ENCODE measurements at places on chromosomes 12 and 14.

- DNase-seq: no peak
These were observed 117.2 kb downstream of the SAMD4A start for GRCh38 chr14:54683882-54684794.

DNA sequence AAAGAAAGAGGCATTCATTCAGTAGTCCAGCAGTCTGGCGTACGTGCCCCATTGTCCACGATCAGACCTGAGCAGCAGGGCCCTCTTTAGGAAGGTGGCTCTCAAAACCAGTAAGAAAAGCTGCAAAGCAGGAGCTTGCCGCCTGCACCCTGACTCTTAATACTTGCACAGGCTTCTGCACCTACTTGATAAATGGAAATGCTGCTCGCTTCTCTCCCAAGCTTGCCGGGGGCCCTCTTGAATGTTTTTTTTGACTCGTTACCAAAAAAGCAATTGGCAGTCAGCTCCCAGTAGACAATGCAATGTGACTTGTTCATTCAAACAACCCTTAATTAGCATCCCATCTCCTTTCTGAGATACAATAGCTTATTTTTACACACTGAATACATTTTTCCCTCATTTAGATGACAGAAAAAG lies 27.2 kb upstream of the PTPRB start:
- no peak for DNase-seq

- DNase-seq: no peak
These were observed 226.5 kb upstream of the SOX5 start for GRCh38 chr12:24175929-24176328.

- DNase-seq: no peak
These were observed 110.4 kb downstream of the KCNA5 start for GRCh38 chr12:5154091-5154490.

DNA sequence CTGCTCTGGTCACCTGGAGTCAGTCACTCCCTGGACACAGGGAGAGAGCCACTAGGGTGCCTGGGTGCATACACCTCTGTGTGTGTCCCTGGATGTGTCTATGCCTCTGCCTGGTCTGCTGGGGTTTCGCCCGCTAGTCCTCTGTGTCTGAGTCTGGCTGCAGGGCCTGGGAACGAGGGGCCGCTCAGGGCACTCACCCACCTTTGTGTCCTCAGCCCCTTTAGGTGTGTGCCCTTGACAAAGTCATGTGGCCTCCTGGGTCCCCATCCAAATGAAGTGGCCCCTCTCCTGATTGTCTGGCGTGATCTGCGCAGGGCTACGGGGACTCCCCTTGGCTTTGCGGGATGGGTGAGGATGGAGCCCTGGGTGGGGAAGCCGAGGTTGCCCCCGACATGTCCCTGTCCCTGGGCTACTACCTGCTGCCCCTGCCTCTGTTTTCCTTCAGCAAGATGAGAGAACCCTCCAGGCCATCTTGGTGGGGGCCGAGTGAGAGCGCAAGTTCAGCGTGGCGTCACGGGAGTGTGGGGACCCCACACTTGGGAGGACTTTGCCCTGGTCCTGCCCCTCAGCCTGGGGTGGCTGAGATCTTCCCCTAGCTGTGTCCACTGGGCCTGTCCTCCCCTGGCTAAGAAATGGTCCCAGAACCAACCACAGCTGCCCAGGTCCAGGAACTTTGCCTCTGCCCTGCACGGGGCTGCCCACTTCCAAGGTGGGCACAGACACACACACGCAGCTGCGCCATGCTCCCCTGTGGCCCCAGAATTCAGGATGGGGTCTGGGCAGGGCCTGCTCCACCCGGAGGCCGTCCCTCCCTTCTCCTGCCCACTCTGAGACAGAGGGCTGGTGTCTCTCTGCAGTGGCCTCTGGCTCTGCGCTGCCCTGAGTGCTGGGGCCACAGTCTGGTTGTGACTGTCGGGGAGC lies 2.7 kb upstream of the AHNAK2 start:
- DNase-seq: no peak

DNA sequence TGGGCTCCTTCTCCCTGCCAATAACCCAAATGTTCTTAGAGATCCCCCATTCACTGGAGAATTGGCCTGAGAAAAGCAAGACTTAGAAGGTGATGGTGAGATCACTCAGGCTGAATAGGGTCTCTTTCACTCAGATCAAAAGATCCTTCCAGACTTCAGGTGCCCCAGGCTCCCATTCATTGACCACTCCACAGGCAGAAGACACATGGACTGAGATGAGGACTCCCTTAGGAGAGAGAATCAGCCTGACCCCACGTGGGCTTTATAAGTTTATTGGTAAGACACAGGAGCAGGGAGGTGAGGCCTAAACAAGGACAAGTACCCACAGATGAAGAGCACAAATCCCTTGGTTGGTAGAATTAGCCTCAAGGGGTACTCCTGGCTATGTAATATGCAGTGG lies 6.1 kb upstream of the KRT72 start:
- no peak for DNase-seq

- no peak for DNase-seq
These were observed 694.2 kb downstream of the SLC6A15 start for GRCh38 chr12:84218406-84218805.

- no peak for DNase-seq
These were observed 49.8 kb downstream of the NTS start for GRCh38 chr12:85923767-85924331.

- DNase-seq: no peak
These were observed 5.1 kb downstream of the PAPLN start for GRCh38 chr14:73242357-73242901.

DNA sequence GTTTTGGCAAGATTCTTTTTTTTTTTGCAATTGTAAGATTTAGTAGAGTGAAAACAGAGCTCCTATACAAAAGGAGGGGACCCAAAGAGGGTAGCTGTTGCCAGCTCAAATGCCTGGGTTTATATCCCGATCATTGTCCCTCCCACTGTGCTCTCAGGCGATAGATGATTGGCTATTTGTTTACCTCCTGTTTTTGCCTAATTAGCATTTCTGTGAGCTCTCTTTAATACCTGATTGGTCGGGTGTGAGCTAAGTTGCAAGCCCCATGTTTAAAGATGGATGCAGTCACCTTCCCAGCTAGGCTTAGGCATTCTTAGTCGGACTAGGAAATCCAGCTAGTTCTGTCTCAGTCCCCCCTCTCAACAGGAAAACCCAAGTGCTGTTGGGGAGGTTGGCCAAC lies 1.9 kb downstream of the EXOC3L4 start:
- no peak for DNase-seq

- peak; percentile 37 for DNase-seq
These were observed at the start of gene RASSF8 for GRCh38 chr12:25958428-25959070. RASSF8 (plus strand) TSS chr12:25958682; CDS start chr12:26055344, 96,662 bp downstream.

DNA sequence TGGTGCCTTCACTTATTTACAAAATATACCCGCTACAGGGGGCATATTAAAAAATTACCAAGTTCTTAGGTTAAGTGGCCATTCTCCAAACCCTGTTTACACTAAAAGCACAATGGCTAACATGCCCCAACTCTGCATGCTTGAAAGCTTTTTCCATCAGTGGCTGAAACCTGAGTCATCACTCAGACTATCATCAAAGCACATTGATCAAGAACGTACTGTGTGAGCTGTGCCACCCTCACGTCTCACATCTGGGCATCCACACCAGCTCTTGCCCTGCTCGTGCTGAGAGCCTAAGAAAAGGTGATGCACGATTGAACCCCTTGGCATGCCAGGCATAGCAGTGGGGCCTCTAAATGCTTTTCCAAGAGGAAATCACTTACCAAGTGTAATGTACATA lies 13.2 kb downstream of the AQP6 start:
- no peak for DNase-seq

DNA sequence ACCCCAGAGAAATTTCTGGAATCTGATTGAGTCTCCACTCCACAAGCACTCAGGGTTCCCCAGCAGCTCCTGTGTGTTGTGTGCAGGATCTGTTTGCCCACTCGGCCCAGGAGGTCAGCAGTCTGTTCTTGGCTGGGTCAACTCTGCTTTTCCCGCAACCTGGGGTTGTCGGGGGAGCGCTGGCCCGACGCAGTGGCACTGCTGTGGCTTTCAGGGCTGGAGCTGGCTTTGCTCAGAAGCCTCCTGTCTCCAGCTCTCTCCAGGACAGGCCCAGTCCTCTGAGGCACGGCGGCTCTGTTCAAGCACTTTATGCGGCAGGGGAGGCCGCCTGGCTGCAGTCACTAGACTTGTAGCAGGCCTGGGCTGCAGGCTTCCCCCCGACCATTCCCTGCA lies 23.7 kb downstream of the P2RX4 start:
- no peak for DNase-seq

GRCh38 chr12:106760184-106760531 lies 14.3 kb upstream of the RIC8B start:
- DNase-seq: peak; percentile 72

GRCh38 chr14:94769391-94770250 lies at the start of gene GSC:
GSC (minus strand) TSS chr14:94770113; CDS start chr14:94770015, 98 bp downstream.
- no peak for DNase-seq

DNA sequence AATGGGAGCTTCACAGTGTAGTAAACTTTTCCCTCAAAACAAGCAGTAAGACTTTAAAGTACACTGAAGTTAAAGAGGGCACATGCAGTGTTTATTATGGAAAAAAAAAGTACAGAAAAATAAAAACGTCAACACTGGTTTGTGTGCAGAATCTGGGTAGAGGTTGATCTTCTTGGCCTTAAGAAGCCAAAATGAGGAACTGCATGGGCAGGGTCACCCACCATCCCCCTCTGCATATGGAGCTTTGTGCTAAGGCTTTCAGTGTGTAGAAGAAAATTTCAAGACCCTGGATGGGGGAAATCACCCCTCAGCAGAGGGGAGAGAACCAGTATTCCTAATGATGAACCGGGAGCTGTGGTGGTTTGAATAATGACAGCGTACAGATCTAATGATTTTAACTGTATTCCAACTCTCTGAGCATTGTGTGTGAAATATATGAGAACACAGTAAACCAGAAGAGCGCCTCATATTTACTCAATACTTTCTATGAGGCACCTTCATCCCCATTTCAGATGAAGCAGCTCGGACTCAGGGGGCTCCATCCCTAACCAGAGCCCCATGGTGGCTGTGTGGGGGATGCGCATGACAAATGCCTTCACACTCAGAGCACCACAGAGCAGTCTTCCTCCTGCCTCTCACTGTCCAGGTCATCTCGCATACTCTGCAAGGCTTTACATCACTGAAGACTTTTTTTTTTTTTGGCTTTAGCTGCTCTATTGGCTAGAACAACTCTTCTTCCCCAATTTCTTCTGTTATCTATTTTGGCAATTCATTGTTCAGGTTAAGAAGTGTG lies 33.4 kb downstream of the ACADS start:
- DNase-seq: no peak

DNA sequence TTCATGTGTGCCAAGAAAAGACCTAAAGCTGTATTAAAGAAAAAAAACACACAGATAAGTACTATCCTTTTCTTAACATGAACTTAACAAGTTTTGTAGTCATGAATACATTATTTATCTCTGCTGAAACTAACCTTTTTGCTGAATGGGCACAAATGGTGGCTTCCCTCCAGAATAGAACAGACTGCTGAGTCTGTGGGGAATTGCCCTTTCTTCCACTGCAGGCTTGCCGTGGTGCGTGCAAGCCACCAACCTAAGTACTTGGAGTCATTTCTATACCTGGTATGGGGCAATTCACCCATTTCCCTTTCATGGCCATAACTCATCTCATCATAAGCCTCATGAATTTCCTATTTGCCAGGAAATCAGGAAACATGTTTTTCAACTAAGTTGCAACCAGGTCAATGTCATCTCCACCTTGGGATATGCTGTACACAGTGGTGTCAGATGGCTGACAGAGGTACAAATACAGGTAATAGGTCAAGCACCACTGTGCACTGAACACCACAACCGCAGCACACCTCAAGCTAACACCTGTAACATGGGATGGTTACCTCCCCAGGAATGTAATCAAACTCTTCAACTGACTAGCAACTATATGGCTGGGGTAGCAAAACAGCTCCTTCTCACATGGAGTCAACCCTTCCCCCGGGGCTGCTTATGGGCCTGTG lies 49.9 kb downstream of the CATSPERB start:
- DNase-seq: no peak

DNA sequence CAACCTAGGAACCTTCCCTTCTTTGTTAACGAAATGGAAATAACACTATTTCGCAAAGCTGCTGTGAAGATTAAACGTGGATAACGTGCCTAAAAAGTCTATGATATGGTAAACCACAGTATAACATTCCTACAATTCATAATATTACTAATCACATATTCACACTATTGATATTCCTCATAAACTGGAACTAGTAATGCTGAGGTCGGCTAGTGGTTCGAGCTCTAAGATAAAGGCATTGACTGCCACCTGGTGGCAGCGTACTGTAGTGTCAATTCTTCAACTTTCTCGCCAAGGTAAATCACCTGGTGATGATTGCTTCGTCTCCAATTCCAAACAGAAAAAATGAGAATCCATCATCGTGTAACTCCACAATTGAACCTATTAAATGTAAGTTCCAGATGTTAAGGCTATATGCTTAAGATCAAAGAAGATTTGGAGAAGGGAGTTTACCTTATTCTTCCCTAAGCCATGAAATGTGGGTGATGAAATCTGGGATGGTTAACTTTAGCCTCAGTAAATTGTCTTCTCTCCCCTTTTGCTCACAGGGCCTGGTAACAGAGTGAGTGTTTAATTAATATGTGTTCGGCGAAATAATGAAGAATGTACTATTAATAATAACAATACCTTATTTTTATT lies 197.5 kb upstream of the TMEM132C start:
- no peak for DNase-seq

DNA sequence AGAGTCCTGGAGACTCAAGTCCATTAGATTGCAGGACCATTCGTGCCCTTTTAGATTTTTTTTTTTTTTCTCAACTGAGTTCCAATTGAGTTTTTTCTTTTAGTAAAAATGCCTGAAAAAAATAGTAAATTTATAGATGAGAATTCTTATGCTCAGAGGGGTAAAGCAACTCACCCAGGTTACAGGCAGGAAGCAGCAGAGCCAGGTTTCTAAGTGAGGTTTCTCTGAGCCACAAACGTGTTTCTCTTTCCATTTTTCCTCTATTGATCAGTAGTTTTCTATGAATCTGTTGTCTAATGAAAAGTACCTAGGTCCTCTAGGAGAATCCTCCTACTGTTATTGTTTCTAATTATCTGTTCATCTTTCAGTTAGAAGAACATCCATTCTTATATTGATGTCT lies 66.4 kb upstream of the C12orf71 start:
- no peak for DNase-seq

DNA sequence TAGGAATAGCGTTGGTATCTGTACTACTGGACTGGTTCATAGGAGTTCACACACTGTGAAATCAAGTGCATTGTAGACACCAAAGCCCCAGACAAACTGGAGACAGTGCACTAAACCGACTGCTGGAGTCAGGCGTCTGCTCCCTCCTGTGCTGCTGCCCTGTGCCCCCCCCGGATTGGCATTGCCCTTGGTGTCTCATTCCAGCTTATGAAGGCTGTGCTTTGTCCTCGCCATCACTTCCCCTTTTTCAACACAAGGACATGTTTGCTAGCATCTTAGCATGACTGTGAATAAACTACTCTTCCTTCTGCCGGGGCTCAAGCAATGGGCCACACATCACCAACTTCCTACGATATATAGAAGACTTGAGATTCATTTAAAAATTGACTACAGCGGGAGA lies 84.0 kb downstream of the TMCC3 start:
- DNase-seq: no peak

GRCh38 chr14:99675951-99676350 lies 8.1 kb upstream of the CYP46A1 start:
- DNase-seq: no peak
